ENCODE measurements at places on chromosomes 1 and 21. TPM values are rescaled to one million over a fixed set of nuclear protein-coding genes. Genes with fewer than 3 reads are reported as not detected.

The NOS1AP gene
- not detected for total RNA-seq

The ARHGAP29 gene
- 37.7 TPM for total RNA-seq

The SCCPDH gene
- total RNA-seq: 34.4 TPM

The DISC1 gene
- 3.3 TPM for total RNA-seq

The MCOLN3 gene
- total RNA-seq: 3.4 TPM

The SPRR2E gene
- not detected for total RNA-seq

The SDC3 gene
- 23.4 TPM for total RNA-seq

The EPHA2 gene
- total RNA-seq: 35.3 TPM

The KRTAP21-2 gene
- total RNA-seq: not detected

The RPS6KC1 gene
- total RNA-seq: 31.7 TPM

The CELF3 gene
- total RNA-seq: not detected

The ZBTB8A gene
- total RNA-seq: 6.2 TPM

The RHD gene
- total RNA-seq: not detected

The ZMYM1 gene
- total RNA-seq: 11.8 TPM
